Activated CD8-positive, alpha-beta T cell treated with anti-CD3 and anti-CD28 coated beads, Interleukin-2, amount 10 ng/mL, durations not matched to agents 7 days and 5 days (primary cell): ENCODE measurements at places on chromosomes 7 and 10.

GRCh38 chr10:34275626-34276130 is 539.4 kb downstream of the PARD3 start:
- DNase-seq, result no peak

- DNase-seq, result no peak
These were observed 255.5 kb upstream of the SMIM30 start for GRCh38 chr7:113373863-113374262.

- no peak for DNase-seq
These were observed 103.7 kb upstream of the ZMIZ1 start for GRCh38 chr10:78964952-78965633.

DNA sequence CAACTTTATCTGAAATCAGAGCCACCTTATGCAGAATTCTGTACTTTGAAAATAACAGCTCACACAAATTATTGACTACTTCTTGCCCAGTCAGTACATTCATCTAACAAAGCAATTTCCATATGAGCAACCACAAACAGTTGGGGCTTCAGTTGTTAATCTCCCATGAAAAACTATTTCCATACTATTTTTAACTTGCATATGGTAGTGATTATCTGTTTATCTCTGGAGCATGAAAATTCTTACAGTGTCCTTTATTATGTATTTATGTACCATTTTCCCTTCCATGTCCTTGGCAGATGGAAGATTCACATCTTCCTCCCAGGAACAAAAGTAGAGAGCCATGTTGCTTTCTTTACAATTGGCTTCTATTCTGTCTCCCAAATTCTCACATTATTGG is 285.7 kb downstream of the CRPPA start:
- no peak for DNase-seq

DNA sequence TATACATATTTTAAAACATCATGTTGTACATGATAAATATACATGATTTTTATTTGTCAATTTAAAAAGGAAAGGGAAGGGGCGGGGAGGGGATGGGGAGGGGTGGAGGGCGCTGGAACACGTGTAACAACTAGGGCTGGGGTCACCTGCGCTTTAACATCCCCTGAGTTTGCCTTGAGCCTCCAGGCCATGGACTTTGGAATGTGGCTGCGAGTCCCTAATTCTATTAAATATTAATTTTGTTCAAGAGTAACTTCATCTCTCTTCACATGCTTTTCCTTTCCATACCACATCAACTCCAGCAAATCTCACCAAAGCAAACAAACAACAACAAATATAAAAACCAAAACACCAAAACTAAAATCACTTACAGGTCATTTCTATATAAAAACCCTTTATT is 10.6 kb downstream of the IFIT5 start:
- no peak for DNase-seq

GRCh38 chr7:43933902-43934560 is 7.8 kb downstream of the UBE2D4 start:
- DNase-seq, result no peak

- DNase-seq, result peak; percentile 12
These were observed 106.0 kb downstream of the GRID1 start for GRCh38 chr10:86260564-86260963.

- DNase-seq, result peak; percentile 69
These were observed 3.8 kb upstream of the ANTXRL start for GRCh38 chr10:46282842-46283574.

DNA sequence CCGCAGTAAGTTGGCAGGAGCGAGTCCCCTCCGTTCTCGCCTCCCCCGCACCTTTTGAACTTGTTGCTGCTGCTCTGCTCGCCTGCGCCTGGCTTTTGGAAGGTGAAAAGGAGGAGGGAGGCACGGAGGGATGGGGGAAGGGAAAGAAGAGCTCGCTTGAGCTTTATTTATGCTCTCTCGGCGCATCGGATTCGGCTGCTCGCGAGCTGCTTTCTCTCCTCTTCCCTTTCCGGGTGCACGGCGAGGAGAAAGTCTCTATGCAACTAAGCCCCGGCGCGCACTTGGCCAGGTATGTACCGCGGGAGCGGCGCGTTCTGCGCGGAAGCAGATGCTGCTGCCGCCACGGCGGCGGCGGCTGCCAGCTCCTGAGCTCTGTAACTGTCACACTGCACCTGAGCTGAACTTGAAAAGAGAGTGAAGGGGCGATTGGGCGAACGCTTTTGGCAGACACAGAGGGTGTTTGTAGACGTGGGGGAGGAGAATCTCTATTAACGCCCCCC is 551 bp downstream of the KCND2 start:
- peak; percentile 33 for DNase-seq

DNA sequence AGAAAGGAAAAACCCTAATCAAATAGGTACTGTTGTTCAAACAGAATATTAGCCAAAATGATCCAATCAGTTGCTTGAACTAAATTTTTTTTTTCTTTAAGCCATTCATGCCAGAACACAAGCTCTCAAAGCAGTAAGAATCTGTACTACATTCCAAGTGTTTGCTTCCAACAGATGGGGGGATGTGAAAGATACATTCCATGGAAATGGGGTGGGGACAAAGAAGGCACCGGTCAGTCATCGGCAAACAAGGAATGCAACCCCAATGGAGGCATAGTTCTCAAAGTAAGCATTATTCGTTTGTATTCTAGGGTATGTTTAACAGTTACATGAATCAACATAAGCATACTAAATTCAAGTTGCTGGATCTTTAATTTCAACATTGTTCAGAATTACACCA is 32.5 kb downstream of the C10orf143 start:
- DNase-seq, result no peak

- no peak for DNase-seq
These were observed 31.9 kb downstream of the PCBD1 start for GRCh38 chr10:70856454-70856853.

DNA sequence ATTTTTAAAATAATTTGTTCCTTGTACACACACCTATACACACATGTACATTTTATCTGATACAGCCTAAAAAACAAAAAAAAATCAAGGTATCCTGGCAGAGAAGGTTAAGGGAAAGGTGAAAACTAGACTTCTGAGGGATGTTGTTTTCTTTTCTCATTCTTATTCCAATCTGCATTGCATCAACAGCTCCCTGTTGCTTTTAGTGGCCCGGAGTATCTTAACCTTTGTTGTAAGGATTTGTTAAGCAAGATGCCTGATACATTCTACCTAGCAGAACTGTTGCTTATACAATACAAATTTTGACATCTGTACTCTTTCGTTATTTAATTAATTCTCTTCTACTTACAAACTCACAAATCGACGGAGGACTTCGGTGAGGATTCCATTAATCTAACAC is 167.4 kb downstream of the GNAI1 start:
- no peak for DNase-seq

- DNase-seq, result no peak
These were observed 467.3 kb downstream of the PTPRN2 start for GRCh38 chr7:158120316-158120715.

GRCh38 chr7:148708026-148708885 is 9.6 kb downstream of the CUL1 start:
- no peak for DNase-seq

- no peak for DNase-seq
These were observed 193.2 kb downstream of the ELMO1 start for GRCh38 chr7:37255327-37255944.
